Subcutaneous adipose tissue (tissue), 4 donors: ENCODE measurements at places on chromosomes 4 and X. TPM values are rescaled to one million over a fixed set of nuclear protein-coding genes. Genes with fewer than 3 reads are reported as not detected.

S100G gene
- total RNA-seq = not detected

GASK1B gene
- total RNA-seq = 21.1 TPM

KLHL4 gene
- 1.1 TPM for total RNA-seq

SPANXA1 gene
- total RNA-seq = not detected

SMARCA1 gene
- 39.9 TPM for total RNA-seq

TMEM255A gene
- 4.1 TPM for total RNA-seq

AADAT gene
- total RNA-seq = 8.8 TPM

C4orf54 gene
- total RNA-seq = under 0.01 TPM

DUSP9 gene
- 0.34 TPM for total RNA-seq

MAOA gene
- 599 TPM for total RNA-seq

TLR8 gene
- 35.5 TPM for total RNA-seq
